ENCODE measurements at places on chromosomes 1 and 21. TPM values are rescaled to one million over a fixed set of nuclear protein-coding genes. Genes with fewer than 3 reads are reported as not detected.

COL9A2 gene
- total RNA-seq: 0.64 TPM

CFAP298 gene
- total RNA-seq: 36.0 TPM

CTTNBP2NL gene
- 96.4 TPM for total RNA-seq

DNA sequence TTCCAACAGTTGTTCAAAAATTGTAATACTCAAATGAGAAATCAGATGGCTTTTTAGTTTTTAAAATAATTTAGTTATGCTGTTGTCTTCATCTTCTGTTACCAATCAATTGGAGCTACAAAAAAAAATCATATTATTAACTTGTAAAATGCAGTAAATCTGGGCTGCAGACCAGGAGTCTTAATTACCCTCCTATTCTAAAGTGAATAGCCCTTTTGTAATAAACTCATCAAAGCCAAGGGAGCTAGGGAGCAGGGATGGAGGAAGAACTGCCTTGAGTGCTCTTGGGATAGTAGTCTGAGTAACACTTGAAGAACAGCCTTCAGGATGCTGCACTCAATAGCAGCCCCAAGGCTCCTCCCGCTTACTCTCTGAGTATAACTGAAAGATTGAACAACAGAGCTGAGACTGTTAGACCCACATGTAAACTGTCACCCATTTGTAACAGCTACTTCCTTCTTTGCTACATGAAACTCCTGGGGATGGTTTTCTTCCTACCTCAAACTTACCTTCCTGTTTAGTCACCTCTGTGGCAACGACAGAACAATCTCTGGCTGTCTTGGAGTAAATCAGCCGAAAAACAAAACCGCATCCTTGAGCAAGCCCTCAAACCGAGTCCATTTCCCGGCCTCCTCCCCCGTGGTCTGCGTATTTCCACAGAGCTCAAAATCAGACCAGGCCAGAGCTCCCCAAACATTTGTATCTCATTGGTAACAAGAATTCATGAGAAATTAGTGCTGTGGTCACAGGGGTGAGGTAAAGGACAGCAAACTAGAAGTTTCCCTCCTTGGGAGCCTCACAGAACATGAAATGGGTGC is 55.9 kb downstream of the CD58 start:
- no peaks in the 10 kb centered on the region for H3K36me3 ChIP-seq
- H3K27ac ChIP-seq: no peak overlapping the region
- H3K4me3 ChIP-seq: no peak overlapping the region
- no peak for DNase-seq
- no peaks in the 10 kb centered on the region for H3K27me3 ChIP-seq
- H3K4me1 ChIP-seq: no peaks in the 10 kb centered on the region

GRCh38 chr1:164756741-164757140 is 197.8 kb downstream of the PBX1 start:
- H3K27ac ChIP-seq: no peak overlapping the region
- DNase-seq: no peak
- no peaks in the 10 kb centered on the region for H3K27me3 ChIP-seq
- no peaks in the 10 kb centered on the region for H3K36me3 ChIP-seq
- H3K4me3 ChIP-seq: no peak overlapping the region

- DNase-seq: no peak
- no peak overlapping the region for H3K4me3 ChIP-seq
- peaks cover 5% of the 10 kb centered on the region for H3K36me3 ChIP-seq
- peaks cover 7% of the 10 kb centered on the region for H3K4me1 ChIP-seq
- H3K27ac ChIP-seq: no peak overlapping the region
- H3K27me3 ChIP-seq: no peaks in the 10 kb centered on the region
These were observed 45.9 kb downstream of the CAMSAP2 start for GRCh38 chr1:200784576-200784975.

DNA sequence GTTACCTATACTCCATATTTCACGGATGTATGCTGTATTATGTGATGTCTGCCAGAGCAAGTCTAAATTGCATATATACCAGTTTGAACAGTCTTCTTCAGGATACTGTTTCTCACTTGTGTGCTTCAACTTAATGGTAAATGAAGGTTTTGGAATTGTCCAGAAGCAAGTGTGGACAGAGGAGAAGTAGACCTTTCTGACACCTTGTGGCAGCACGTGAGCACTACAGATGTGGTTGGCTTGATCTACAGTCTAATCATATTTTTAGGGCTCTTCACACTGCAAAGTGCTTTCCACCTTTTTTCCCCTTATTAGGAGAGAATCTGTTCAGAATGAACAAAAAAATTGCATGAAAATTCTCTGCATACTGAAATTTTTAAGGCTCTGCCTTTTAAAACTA is 10.9 kb downstream of the MORC3 start:
- peaks cover 4% of the 10 kb centered on the region for H3K36me3 ChIP-seq
- no peak overlapping the region for H3K4me3 ChIP-seq
- H3K4me1 ChIP-seq: peaks cover 20% of the 10 kb centered on the region
- H3K27me3 ChIP-seq: no peaks in the 10 kb centered on the region

GRCh38 chr1:182166321-182166720 is 104.8 kb upstream of the ZNF648 start:
- no peak overlapping the region for H3K27ac ChIP-seq
- no peaks in the 10 kb centered on the region for H3K4me1 ChIP-seq
- no peak for DNase-seq
- no peaks in the 10 kb centered on the region for H3K27me3 ChIP-seq

- peak overlapping the region; percentile 40 for H3K27ac ChIP-seq
- no peaks in the 10 kb centered on the region for H3K27me3 ChIP-seq
- peaks cover 34% of the 10 kb centered on the region for H3K4me1 ChIP-seq
- no peak for DNase-seq
- H3K4me3 ChIP-seq: no peak overlapping the region
These were observed 60.1 kb downstream of the HNRNPR start for GRCh38 chr1:23283667-23284602.

GRCh38 chr1:209855006-209855405 is 27.2 kb downstream of the UTP25 start:
- H3K36me3 ChIP-seq: peaks cover 15% of the 10 kb centered on the region
- no peaks in the 10 kb centered on the region for H3K4me1 ChIP-seq
- no peak overlapping the region for H3K4me3 ChIP-seq
- no peaks in the 10 kb centered on the region for H3K27me3 ChIP-seq

- no peaks in the 10 kb centered on the region for H3K36me3 ChIP-seq
- H3K27ac ChIP-seq: no peak overlapping the region
- H3K4me3 ChIP-seq: no peak overlapping the region
- peaks cover 62% of the 10 kb centered on the region for H3K27me3 ChIP-seq
These were observed 69.6 kb downstream of the SDC3 start for GRCh38 chr1:30838996-30839395.

GRCh38 chr1:219120624-219121544 is 52.8 kb upstream of the LYPLAL1 start:
- H3K27me3 ChIP-seq: no peaks in the 10 kb centered on the region
- no peak overlapping the region for H3K27ac ChIP-seq
- no peaks in the 10 kb centered on the region for H3K36me3 ChIP-seq
- no peaks in the 10 kb centered on the region for H3K4me1 ChIP-seq
- H3K4me3 ChIP-seq: no peak overlapping the region

GRCh38 chr1:53804181-53804580 is 33.9 kb downstream of the NDC1 start:
- no peaks in the 10 kb centered on the region for H3K4me1 ChIP-seq
- DNase-seq: no peak
- H3K4me3 ChIP-seq: no peak overlapping the region
- H3K36me3 ChIP-seq: no peaks in the 10 kb centered on the region
- no peaks in the 10 kb centered on the region for H3K27me3 ChIP-seq

GRCh38 chr1:168767894-168768584 is 39.0 kb upstream of the DPT start:
- DNase-seq: no peak
- no peak overlapping the region for H3K27ac ChIP-seq
- H3K4me3 ChIP-seq: no peak overlapping the region

GRCh38 chr1:156063997-156064285 is 3.0 kb downstream of the RAB25 start:
- H3K27ac ChIP-seq: no peak overlapping the region
- DNase-seq: no peak
- H3K36me3 ChIP-seq: no peaks in the 10 kb centered on the region
- no peaks in the 10 kb centered on the region for H3K27me3 ChIP-seq
- H3K4me1 ChIP-seq: no peaks in the 10 kb centered on the region

DNA sequence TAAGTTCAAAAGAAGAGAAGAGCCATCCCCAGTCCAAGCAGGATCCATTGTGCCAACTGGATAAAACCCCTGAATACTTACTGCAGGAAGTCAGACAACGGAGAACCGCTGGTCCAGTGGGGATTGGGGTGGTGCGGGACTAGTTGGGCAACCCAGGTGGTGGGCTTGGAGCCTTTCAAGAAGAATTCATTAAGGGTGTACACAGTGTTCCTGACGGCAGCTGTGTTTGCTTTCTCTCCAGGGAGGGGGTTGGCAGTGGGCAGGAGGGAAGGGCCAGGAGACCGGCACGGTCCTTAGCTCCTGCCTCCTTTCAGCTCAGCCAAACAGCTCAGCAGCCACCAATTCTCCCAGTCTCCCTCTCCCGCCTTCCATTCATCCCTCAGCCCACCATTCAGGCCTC is 7.1 kb upstream of the CDK18 start:
- no peaks in the 10 kb centered on the region for H3K36me3 ChIP-seq
- H3K4me1 ChIP-seq: no peaks in the 10 kb centered on the region
- H3K27ac ChIP-seq: no peak overlapping the region
- no peak for DNase-seq

DNA sequence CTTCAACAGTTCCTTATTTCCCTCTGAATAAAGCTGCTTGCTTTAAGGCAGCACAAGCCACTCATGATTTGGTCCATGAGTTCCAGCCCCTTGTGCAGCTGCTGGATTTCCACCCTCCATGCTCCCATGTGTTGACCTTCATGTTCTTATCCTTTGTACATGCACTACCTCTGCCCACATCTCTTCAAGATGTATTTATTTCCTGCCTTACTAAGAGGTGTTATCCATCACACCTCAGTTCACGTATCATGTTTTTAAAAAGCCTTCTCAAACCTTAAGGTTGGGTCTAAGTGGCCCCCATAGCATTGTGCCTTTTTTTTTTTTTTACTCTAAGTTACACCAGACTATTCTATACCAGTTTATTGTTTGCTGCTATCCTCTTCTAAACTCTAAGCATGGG is 107.7 kb downstream of the SIPA1L2 start:
- H3K4me3 ChIP-seq: no peak overlapping the region
- DNase-seq: no peak
- H3K36me3 ChIP-seq: no peaks in the 10 kb centered on the region
- H3K27ac ChIP-seq: no peak overlapping the region
- H3K4me1 ChIP-seq: peaks cover 13% of the 10 kb centered on the region

DNA sequence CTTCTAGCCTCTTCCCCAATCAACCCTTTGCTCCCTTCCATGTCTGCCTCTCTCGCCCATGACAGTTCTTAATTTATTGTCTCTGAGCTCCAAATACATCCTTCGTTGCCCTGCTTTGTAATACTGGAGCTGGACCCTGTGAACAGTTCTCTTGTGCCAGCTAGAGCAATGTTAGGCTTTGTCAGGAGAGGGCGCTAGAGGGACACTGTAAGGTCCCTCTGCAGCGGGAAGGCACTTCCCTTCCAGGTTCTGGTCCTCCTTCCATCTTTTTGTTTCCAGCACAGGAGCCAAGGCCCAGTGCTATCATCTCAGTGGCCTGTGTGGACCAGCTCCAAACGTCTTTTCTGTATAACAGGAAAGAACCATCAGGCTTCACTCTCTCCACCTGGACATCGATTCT is 95.9 kb downstream of the PTPRU start:
- no peaks in the 10 kb centered on the region for H3K36me3 ChIP-seq
- DNase-seq: peak; percentile 22
- H3K4me3 ChIP-seq: no peak overlapping the region
- H3K4me1 ChIP-seq: no peaks in the 10 kb centered on the region

GRCh38 chr1:87642581-87643221 is 314.0 kb downstream of the LMO4 start:
- H3K4me3 ChIP-seq: no peak overlapping the region
- no peak overlapping the region for H3K27ac ChIP-seq
- no peaks in the 10 kb centered on the region for H3K36me3 ChIP-seq

- no peak overlapping the region for H3K4me3 ChIP-seq
- H3K27me3 ChIP-seq: no peaks in the 10 kb centered on the region
- no peak overlapping the region for H3K27ac ChIP-seq
These were observed 10.6 kb upstream of the RAB4A start for GRCh38 chr1:229260297-229260696.

DNA sequence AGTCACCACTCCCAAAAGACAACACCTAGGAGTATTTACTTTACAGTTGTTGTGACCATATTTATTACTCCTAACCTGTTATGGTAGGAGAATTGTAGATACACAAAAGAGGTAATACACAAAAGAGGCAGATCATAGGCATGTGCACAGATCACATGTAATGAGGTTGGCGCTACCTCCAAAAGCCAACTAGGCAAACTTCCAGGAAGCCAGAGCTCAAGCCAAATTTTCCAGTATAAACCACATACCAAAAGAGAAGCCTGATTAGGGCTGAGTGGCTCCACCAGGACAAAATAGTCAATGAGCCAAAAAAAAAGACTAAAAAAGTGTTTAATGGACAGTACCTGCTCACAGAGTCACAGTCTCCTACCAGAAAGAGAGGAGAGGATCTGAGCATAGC is 195.0 kb upstream of the PBX1 start:
- H3K4me1 ChIP-seq: no peaks in the 10 kb centered on the region
- H3K27ac ChIP-seq: no peak overlapping the region
- no peak overlapping the region for H3K4me3 ChIP-seq
- H3K36me3 ChIP-seq: no peaks in the 10 kb centered on the region

DNA sequence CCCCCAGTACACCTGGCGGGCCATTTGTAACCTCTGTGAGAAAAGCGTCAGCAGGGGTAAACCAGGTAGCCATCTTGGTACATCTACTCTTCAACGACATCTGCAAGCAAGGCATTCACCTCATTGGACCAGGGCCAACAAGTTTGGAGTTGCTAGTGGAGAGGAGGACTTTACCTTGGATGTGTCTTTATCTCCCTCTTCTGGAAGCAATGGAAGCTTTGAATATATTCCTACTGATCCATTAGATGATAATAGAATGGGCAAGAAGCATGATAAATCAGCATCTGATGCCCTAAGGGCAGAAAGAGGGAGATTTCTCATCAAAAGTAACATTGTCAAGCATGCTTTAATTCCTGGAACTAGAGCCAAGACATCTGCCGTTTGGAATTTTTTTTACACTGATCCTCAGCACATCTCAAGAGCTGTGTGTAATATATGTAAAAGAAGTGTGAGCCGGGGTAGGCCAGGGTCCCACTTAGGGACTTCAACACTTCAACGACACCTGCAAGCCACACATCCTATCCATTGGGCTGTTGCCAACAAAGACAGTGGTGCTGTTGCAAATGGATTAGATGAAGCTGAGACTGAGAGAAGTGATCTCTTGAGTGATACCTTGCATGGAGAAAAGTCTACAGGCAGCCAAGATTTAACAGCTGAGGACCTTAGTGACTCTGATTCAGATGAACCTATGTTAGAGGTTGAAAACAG is 2.7 kb downstream of the ZBED6 start:
- peaks cover 23% of the 10 kb centered on the region for H3K4me1 ChIP-seq
- peaks cover 12% of the 10 kb centered on the region for H3K36me3 ChIP-seq
- H3K27me3 ChIP-seq: no peaks in the 10 kb centered on the region
- no peak for DNase-seq
- no peak overlapping the region for H3K4me3 ChIP-seq
